ENCODE measurements at places on chromosomes 2 and 18. TPM values are rescaled to one million over a fixed set of nuclear protein-coding genes. Genes with fewer than 3 reads are reported as not detected.

CYP27C1 gene
- under 0.01 TPM for total RNA-seq

- peak; percentile 29 for DNase-seq
These were observed 34.7 kb upstream of the DLX1 start for GRCh38 chr2:172050479-172051125.

DNA sequence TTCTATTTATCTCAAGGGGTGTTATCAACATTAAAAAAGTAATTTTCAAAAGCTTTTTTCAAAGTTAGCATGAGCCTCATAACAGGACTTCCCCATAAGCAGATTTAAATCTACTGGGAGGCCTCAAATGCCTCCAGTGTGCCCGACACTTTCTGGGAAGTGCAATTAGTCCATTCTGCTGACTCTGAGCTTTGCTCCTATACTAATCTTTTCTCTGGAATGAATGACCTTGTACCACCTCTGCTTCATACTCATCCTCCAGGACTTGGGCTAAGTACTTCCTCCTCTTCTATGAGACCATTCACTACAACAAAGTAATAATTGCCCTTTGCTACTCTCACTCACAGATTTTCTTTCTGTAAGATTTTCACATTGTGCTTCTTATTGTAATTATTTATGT is 111.1 kb downstream of the RIT2 start:
- no peak for DNase-seq

FBXO15 gene
- 0.43 TPM for total RNA-seq

DNA sequence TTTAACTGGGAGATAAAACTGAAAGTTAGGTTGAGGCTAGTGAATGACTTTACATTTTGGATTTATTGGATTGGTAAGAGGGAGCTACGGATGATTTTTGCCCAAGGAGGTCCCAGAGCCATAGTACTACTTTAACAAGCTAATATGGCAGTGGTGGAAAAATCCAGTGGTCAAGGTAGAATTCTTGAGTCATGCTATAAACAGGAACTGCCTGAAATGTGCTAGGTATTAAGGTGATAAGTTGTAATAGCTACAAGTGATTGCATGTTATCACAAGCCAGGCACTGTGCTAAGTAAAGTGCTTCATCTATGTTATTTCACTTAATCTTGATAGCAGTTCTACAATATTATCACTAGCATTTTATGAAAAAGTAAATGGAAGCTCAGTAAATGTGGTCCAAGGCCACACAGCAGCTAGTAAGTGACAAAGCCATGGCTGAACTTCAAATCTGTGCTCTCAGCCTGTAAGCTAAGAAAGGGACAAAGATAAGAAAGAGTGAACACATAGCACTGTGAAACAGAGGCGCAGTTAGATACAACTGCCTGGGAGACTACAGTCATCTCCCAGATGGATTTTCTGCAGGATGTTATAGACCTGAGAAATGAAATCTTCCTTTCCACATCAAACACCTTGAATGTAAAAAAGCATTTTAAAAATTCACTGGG is 469.6 kb downstream of the TGIF1 start:
- no peak for DNase-seq
